ENCODE measurements at places on chromosomes 12 and 14.
A peak's percentile ranks its signal among the peaks of the same experiment; 100 is the strongest.

DNA sequence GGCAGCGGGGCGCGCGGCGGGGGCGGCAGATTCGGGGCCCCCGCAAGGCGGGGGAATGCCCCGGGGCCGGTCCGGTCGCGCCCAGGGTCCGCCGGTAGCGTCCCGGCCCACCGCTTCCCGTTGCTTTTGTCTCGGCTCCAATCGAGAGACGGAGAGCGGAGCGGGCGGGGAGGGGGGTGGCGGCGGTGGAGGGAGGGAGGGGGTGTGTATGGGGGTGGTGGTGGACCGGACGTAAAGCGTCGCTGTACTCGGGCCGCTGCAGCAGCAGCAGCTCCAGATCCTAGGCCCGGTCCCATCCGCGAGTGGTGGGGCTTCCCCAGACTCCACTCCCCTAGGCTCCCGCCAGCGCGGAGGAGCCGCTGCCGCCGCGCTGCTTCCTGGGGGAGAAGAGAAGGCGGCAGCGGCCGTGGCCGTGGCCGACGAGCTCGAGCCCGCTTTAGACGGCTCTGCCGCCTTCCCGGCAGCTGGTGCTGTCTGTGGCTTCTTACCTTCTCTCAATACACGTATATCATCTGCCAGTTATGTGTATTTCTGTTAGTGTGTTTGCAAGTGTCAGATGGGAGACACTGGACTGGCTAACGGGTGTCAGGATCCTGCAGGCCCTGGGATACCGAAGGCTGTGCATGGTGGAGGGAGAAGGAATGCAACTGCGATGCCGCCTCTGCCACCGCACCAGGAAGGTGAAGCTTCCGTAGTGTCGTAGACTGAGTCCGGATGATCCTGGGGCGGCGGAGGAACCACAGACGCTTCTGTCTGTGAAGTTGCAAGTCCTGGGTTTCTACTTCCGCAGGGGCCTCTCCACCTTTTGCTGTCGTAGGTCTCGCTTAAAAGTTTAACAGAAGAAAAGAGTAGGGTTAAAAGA, 508 bp downstream of the CNOT2 start:
- DNase-seq: peak; percentile 34

DNA sequence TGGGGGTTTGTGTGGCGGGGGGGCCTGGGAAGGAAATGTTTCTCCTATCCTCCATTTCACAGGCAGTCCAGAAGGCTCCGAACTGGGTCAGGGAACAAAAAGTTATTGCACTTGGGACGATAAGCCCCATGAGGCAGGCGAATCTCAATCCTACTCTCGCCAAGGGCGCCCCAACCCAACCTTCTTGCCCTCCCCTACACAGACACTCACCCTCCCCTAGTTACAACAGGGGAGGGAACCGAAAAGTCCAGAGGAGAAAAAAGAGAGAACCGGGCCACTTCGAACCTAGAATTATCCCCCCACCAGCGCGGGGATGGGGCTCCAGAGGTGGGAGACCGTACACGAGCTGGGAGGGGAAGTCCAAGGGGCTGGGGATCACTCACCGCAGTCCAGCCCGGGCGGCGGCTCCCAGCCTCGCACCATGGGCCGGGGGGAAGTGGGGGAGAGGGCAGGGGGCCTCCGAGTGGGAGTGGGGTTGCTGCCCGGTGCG, 357 bp downstream of the HOMEZ start:
- DNase-seq: no peak

DNA sequence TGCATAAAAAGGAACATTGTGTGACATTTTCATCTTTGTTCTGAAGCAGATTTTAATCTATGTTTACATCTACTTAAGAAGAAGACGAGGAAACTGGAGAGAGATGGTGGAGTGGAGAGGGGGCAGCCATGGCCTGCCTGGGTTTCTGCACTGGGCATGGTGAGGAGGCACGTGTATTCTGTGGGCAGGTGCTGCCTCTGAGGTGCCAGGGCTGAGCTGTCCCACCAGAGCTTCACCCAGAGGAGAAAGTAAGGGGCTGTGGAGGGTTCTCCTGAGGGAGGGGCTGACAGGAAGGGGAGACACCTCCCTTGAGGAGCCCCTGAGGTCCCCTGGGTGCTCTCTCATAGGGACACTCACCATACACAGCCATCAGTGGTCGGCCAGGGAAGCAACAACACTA, 372.4 kb upstream of the OR4E1 start:
- DNase-seq: no peak

DNA sequence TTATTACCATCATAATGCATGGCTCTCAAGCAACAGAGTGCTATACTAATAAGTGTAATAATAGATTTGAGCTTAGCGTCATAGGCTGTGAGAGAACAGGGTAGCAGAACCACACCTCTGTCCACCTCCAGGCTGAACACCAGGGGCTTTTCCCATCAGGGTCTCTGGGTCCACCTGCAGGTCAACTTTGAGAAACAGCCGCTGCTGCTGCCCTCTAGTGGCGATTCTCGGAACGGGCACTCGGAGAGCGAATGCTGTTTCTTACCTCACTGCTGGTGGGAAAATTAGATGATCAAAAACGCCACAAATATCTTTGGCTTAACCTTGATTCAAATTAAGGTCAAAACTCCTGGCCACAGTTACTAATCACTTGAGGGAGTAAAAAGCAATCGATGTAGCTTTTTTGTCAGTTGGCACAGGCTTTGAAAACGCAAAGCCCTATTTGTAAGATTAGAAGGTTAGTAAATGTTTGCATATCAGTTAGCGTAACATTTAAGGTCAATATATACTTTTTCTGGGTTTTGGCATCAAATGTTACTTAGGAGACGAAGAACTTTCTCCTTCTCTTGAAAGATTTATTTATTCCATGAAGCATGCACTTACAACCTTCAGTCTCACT, 127.9 kb upstream of the TMEM132D start:
- DNase-seq: peak; percentile 55

DNA sequence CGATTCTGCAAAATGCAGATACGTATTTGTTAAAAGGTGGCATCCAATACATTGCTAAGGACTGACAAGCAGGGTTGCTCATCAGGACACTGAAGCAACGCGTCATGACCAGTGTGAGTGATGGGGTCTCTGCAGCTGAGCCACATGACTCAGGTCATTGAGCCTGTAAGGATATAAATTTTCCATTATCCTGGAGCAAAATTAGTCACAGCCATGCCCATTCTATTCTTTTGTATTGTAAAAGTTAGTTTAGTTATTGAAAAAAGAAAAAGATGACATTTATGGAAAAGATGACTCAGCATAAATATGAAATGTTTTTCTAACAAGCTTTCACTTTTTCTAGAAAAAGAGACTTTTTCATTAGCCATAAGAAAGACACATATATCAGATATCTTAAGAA, 268.0 kb upstream of the TMEM132C start:
- no peak for DNase-seq

GRCh38 chr14:51157012-51157411, 62.1 kb upstream of the TRIM9 start:
- DNase-seq: no peak

DNA sequence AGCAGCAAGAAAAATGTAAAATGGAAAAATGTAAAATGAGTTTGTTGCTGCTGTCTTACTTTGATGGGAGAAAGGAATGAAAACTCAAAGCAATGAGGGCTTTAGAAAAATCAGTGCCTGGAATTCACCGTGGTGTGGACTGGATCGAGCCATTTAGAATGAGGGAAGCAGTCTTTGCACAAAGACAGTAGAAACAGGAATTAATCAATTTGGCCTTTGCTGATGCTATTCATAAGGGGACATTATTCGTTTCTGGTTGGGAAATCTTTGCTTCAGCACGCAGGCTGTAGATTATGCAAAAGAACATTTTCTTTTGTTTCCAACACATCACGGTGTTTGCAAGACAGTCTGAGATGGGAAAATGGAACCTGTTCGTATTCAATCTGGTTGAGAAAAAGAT, 6.9 kb upstream of the TUNAR start:
- no peak for DNase-seq

GRCh38 chr12:78146365-78146772, 315.7 kb downstream of the NAV3 start:
- no peak for DNase-seq

DNA sequence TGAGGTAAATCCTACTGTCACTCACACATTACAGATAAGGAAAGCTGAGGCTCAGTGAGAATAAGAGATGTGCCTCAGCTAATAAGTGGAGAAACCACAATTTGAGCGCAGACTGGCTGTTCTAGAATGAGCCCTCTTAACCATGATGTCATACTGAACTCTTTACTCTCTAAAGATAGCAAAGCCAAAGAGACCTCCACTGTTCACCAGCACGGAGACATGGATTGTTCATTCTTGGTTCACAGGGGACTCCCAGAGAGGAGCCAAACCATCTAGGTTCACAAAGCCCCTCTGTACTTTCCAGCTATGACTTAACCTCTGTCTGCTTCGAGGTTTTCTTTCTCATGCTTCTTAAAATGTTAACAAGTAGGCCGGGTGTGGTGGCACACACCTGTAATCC, 32.7 kb upstream of the YARS2 start:
- DNase-seq: no peak

DNA sequence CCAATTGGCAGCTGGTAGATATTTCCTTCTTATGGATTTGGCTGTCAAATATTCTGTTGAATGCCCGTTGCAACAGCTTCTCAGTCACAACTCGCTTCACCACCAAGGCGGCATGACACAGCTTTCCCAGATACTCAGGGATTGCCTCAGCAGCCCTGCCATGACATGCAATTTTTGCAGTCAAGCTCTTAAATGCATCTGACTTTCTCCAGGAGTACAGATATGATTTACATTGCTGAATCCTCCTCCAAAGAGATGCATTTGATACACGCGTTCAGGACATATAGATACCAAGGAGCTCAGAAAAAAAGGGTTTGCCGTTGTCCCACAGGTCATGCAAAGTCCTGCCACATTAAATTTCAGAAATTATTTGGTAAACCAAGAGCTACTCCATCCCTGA, 6.5 kb downstream of the KRT5 start:
- no peak for DNase-seq

- DNase-seq: no peak
Observed at GRCh38 chr14:59377491-59377890, 87.7 kb downstream of the GPR135 start.

DNA sequence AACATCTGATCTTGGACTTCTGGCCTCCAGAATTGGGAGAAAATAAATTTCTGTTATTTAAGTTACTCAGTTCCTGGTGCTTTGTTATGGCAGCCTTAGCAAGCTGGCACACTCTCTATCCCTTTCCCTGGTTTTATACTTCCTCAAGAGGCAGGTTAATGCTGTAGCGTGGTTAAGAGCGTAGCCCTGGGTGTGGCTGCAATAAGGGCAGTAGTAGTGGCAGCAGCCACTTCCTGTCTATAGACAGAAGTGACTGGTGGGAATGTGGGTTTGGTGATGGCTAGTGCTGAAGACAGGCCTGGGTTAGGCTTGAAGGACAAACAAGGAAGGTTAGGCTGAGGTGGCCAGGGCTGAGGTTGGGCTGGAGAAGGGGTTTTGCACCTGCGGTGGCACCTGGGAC, 3.6 kb upstream of the LGALS3 start:
- DNase-seq: no peak

DNA sequence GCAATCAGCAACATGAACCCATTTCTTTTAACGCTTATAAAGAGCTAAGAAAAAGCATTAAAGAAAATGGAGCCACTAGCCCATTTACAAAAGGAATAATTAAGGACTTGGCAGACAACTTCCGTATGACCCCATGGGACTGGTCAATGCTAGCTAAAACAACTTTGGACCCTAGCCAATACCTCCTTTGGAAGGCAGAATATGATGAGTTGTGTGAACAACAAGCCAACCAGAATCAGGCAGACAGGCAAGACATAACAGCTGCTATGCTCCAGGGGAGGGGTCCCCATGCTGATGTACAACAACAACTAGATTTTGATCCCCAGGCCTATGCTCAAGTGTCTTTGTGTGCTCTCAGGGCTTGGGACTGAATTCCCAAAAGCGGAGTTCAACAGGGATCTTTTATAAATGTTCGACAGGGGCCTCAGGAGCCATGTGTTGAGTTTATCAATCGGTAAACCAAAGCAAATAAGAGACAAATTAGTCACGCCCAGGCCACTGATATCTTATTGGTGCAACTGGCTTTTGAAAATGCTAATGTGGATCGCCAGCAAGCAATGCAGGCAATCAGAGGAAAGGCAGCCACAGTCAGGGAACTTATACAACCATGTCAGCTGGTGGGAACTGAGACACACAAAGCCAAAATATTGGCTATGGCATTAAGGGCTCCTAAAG, 254.4 kb upstream of the DIO2 start:
- DNase-seq: no peak

DNA sequence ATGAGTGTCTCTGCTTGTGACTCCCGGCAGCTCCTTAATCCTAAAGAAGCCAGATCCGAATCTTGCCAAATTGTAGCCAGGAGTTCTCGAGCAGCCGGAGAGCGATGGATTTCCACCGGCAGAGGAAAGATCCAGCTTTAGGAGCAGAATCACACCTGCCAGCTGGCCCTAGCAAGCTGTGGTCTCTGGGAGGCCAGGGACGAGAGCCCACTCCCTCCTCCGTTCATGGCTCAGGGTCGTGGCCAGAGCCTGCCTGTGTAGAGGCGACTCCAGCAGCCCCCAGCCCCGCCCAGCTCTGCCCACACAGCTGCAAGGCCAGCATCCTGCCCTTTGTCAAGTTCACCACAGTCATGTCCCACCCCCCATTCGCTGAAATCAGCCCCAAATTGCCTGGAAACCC, 121.0 kb downstream of the SCARB1 start:
- no peak for DNase-seq

- DNase-seq: no peak
Observed at GRCh38 chr12:20489645-20490044, 121.3 kb downstream of the PDE3A start.

- DNase-seq: no peak
Observed at GRCh38 chr12:97257726-97258125, 204.9 kb upstream of the RMST start.

DNA sequence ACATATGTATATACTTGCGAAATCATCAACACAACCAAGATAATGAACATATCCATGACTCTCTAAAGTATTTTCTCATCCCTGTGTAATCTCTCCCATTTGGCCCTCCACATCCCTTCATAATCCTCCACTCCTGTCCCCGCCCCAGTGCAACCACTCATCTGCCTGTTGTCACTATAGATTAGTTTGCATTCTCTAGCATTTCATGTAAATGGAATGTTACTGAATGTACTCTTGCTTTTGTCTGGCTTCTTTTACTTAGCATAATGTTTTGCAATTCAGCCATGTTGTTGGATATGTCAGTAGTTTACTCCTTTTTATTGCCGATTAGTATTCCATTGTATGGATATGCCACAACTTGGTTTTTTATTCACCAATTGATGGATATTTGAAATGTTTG, 99.1 kb downstream of the BICD1 start:
- DNase-seq: no peak

DNA sequence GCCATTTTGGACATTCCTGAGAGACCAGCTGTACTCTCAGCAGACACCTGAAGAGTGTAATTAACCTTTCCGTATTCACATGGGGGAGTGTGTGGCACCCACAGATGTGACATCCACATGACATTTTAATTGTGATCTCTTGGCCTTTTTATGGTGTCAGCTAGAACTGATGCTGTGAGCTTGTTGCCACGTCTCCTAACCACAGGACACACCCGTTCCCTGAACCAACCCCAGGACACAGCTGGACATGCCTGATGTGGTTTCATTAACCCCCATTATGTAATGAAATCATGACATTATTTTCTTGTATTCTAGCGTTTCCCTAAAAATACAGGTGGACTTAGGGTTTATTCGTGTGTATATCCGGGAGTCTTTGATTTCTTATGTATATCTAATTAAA, 1036.1 kb downstream of the TMEM121 start:
- no peak for DNase-seq

Data from activated naive CD4-positive, alpha-beta T cell (primary cell).